ENCODE measurements at places on chromosomes 1 and 21. TPM values are rescaled to one million over a fixed set of nuclear protein-coding genes. Genes with fewer than 3 reads are reported as not detected.

Gene PHF13
- total RNA-seq, result 15.6 TPM

Gene HES3
- total RNA-seq, result not detected

Gene MROH7
- 0.49 TPM for total RNA-seq

Gene TNFRSF8
- not detected for total RNA-seq

Gene TNFRSF18
- total RNA-seq, result not detected

Gene C1orf232
- not detected for total RNA-seq

Gene UBL4B
- 7.5 TPM for total RNA-seq

Gene RGS16
- total RNA-seq, result 1.1 TPM

Gene APOBEC4
- not detected for total RNA-seq

Gene TAL1
- not detected for total RNA-seq

Gene TAS1R1
- 0.49 TPM for total RNA-seq

Gene C1orf141
- not detected for total RNA-seq

Gene AK4
- 14.3 TPM for total RNA-seq

Gene TGFB2
- total RNA-seq, result 17.0 TPM

Gene PTPN22
- total RNA-seq, result 1.7 TPM

Gene THEMIS2
- 9.7 TPM for total RNA-seq

Gene SAMD13
- total RNA-seq, result 0.49 TPM

Gene OR2M3
- total RNA-seq, result under 0.01 TPM

Gene TMEM125
- total RNA-seq, result not detected

Gene C1orf185
- total RNA-seq, result not detected

Gene KCNJ6
- 0.24 TPM for total RNA-seq

Gene IGSF5
- 0.36 TPM for total RNA-seq
